Endothelial cell of umbilical vein (primary cell): ENCODE measurements at places on chromosomes 3 and 15. TPM values are rescaled to one million over a fixed set of nuclear protein-coding genes. Genes with fewer than 3 reads are reported as not detected.

NR1I2 gene
- 0.03 TPM in 2 replicates for polyA plus RNA-seq

STRC gene
- 0.10 and 0.25 TPM in 2 replicates for polyA plus RNA-seq

SLC6A20 gene
- polyA plus RNA-seq = not detected in 2 replicates

CYP1A2 gene
- polyA plus RNA-seq = not detected in 2 replicates

TF gene
- 0.32 and 0.45 TPM in 2 replicates for polyA plus RNA-seq

ERC2 gene
- 4.9 and 5.6 TPM in 2 replicates for polyA plus RNA-seq

PRICKLE2 gene
- 2.8 and 3.0 TPM in 2 replicates for polyA plus RNA-seq

INAFM2 gene
- 9.4 and 10.4 TPM in 2 replicates for polyA plus RNA-seq

PRSS50 gene
- not detected in 2 replicates for polyA plus RNA-seq

ESYT3 gene
- polyA plus RNA-seq = not detected in 2 replicates

RETNLB gene
- polyA plus RNA-seq = not detected in 2 replicates

BNC1 gene
- polyA plus RNA-seq = 3.9 TPM in 2 replicates

PGBD4 gene
- 0.39 and 0.41 TPM in 2 replicates for polyA plus RNA-seq
